ENCODE measurements at places on chromosomes 7 and 10.

DNA sequence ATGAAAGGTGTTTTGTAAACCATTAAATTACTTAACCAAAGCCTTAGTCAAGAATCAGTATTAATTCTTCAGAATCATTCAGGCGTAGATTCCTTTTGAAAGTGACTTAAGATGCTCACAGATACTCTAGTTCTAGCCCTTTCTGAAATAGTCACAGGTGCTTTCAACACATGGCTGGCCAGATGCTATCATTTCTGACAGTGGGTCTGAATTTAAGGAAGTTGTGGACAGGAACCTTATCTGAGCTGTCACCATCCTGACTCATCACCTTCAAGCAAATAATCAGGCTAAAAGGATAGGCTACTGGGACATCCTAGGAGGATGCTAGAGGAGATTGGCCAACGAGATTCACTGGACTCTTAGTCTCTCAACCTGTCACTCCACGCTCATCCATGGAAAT, 501.5 kb downstream of the LRMDA start:
- no peak for DNase-seq

DNA sequence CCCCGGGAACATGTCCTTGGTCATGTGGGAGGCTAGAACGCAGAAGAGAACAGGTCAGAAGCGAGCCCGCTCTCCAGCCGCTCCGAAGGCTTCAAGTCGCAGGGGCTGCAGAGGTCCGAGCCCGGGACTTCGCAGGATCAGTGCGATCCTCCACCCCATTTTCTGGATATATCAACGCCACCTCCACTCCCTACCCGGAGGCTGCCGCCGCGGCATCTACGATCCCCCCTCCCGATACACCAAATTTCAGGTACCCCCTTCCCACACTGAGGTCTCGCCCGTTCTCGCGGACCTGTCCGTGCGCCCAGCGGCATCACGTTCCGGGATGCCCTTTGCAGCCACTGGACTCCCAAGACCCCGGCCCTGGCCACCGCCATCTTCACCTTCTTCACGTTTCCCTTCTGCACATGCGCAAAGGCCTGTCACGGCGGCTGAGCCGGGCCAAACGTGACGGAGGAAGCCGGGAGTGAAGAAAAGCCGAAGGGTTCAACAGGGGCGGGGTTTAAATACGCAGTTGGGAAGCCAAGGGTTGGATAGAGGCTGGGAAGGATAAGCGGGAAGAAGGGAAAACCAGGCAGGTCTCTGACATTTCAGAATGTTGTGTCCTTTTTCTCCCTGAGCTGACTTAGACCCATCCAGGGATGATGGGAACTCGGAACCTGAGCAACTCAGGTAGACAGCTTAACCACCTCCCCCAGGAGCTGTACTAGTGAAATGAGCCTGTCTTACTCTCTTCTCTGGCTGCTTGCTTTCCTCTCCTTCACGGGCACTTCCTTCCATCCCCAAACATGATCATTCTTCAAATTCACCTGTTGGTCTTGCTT, at the start of gene NDUFB8:
NDUFB8 (minus strand) TSS at position 397 of the 824 bp plus-strand sequence; CDS start at position 377, 20 bp downstream.
- peak; percentile 82 for DNase-seq

DNA sequence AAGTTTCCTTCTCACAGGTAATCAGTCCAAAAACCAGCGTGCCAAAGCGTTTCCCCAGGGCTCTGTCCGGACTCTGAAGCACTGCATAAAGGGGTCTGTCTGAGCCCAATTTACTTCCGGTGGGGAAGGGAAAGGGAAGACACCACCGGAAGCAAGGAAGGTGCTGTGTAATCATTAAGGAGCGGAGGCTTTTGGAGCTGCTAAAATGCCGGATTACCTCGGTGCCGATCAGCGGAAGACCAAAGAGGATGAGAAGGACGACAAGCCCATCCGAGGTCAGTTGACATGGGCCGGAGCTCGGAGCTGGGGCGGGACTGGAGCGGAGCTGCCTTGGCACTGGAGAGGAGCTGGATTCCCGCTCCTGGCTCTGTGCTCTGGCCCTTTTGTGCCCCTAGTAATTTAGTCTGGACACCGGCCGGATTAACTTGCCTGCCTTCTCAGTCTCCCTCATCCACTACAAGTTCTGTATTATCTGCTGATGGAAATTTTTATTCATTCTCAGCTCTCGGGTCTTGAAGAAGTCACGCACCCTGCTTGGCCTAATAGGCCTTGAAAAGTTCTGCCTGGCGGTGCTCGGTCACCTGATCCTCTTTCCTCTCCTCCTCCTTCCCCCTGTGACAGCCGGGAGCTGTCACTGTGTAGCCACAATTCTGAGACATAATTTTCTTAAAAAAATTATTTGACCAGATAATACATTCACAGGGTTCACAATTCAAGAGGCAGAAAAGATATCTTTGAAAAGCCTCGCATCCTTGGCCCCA, at the start of gene PSMC2:
PSMC2 (plus strand) TSS at position 137 of the 761 bp plus-strand sequence; CDS start at position 206, 69 bp downstream.
- DNase-seq: peak; percentile 73

DNA sequence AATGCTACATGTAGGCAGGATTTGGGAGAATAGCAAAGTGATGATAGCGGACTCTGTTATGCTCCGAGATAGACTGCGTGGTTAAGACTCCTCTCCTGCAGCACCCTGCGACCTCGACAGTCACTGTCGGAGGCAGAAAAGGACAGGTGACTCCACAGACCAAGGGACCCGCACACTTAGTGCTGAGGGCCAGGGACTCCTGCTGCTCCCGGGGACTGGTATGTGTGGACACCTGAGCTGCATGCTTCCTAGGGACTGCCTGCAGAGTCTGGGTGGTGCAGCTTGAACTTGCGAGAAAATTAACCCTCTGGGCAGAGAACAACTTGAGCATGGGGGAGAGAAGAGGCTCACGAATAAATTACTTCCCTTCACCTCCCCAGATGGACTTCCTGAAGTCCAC, 407.1 kb upstream of the PFKP start:
- DNase-seq: no peak

DNA sequence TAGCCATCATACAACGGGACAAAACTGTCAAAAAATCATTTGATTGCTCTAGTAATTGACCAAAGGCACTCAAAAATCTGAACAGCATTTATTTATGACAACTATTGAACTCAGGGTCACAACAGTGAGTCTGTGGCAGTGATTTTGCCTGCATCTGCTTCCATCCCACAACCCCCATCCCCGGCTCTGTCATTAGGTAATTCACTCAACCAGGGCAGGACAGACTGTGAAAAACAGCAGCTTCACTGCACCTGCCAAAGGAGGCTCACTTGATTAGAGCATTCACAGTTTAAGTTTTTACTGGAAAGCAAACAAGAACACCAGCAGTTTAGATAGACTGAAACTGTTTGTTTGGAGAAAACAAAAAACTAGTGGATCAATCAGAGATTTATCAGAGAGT, 22.2 kb downstream of the NRCAM start:
- DNase-seq: no peak

DNA sequence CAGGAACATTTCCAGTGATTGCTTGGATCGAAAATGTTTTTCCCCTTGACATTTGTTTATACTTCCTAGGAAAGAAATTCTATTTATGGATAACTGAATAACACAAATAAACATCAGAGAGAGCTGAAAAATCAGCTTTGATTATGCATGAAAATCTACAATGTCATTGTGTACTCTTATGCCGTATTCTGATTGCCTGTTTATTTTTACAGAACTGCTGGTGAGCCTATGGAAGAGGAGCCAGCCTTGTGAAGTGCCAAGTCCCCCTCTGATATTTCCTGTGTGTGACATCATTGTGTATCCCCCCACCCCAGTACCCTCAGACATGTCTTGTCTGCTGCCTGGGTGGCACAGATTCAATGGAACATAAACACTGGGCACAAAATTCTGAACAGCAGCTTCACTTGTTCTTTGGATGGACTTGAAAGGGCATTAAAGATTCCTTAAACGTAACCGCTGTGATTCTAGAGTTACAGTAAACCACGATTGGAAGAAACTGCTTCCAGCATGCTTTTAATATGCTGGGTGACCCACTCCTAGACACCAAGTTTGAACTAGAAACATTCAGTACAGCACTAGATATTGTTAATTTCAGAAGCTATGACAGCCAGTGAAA, 121.5 kb downstream of the TWIST1 start:
- no peak for DNase-seq

GRCh38 chr10:42623929-42624328, 14.4 kb downstream of the ZNF33B start:
- DNase-seq: no peak

DNA sequence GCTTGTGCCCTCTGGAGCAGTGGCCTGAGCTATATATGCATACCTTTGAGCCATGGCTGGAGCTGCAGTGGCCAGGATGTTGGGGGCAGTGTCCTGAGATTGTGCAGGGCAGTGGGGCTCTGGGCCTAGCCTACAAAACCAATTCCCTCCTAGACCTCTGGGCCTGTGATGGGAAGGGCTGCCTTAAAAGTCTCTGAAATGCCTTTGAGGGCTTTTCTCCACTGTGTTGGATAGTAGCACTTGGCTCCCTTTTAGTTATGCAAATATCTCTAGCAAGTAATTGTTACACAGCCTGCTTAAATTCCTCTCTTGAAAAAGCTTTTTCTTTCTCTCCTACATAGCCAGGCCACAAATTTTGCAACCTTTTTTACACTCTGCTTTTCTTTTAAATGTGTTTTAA, 426.4 kb downstream of the ACTR3B start:
- no peak for DNase-seq

GRCh38 chr7:35866186-35866585, 65.3 kb downstream of the SEPTIN7 start:
- DNase-seq: no peak

- DNase-seq: no peak
Observed at GRCh38 chr7:144665689-144666381, 170.0 kb downstream of the TPK1 start.

DNA sequence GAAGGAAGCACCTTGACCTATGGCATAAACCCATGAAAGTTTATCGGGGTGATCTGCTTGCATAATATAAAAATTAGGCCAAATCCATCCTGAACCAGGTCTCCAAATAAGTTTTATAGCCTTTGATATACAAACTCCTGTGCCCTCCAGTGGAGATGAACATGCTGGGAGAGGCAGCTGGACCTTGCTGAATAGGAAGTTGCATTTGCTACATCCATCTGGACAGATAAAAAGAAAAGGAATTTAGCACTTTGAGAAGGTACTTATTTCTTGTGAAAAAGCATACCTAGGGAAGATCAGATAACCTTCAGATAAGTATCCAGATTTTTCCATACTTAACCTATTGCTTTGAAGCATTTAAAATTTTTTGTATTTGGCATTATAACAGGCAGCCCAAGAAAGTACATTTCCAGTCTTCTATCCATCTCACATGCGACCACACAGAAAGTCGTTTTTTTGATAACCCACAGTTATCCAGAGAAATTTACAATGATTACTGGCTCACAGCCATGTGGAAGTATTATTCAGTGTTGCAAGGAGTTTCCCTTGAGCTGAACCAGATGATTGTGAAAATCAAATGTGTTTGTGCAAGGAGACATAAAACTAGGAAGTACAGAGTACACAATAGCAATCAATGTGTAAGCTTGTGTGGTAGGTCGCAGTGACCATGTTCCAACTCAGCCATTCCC, 124.4 kb upstream of the STK17A start:
- no peak for DNase-seq

GRCh38 chr10:5449823-5450222, 37.5 kb downstream of the NET1 start:
- no peak for DNase-seq

DNA sequence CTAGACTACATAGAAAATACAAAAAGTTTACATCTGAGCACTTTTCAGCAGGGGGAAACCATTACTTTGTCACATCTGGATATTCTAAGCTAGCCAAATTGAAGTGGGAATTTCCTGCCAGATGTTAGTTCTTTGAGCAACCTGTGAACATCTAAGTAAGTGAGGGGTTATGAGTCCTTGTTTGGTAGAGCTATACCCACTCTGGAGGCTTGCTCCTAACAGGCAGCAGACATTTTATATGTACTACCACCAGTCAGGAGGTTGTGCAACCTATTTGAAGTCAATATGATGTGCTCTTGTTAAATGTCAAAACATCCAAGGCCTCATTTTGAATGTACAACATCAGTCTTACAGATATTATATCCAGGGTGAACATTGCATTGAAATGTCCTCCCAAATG, 143.3 kb upstream of the KAT6B start:
- no peak for DNase-seq

- DNase-seq: no peak
Observed at GRCh38 chr7:52436278-52436677, 599.2 kb upstream of the POM121L12 start.

DNA sequence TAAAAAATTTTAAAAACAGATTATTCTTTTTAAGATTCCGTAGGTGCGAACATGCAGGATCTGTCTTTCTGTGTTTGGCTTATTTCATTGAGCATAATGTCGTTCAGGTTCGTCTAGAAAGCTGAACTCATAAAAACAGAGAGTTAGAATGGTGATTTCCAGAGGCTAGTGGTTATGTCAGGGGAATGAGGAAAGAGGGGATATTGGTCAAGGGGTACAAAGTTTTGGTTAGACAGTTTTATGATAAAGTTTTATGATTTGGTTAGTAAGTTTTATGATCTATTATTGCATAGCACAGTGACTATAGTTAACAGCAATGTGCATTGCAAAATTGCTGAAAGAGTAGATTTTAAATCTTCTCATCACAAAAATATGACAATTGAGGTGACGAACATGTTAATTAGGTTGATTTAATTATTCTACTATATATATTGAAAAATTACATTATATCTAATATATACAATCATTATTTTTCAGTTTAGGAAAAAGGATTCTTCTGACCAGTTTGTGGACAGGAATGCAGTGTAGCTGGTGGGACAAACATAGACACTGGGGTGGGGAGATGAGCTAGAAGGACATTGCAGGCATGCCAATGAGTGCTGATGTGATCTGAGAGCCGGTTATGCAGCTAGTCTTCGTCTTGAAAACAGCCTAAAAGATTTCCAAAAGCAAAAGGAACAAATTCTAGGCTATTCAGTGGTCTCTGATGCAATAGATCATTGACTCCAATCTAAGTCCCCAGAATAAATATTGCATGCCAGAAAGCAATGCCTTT, 31.3 kb upstream of the MALRD1 start:
- DNase-seq: no peak

DNA sequence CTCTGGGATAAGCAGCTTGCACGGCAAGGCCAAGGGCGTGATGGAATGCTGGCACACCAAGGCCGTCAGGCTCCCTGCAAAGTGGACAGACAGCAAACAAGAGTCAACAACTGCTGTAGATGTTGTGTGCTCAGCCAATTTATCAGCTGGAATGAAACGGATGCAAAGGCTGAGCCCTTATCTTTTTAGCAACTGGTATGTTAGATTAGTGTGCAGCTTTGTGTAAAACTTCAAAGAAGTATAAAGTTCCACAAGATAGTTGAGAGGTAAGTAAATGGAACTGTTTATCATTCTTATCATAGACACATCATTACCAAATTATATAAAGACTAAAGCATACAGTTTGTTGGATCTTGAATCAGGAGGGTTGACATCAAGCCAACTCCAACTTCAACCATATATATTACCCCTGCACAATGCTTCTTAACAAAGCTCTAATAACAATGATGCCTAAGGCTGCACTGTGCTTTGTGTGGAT, 289.0 kb downstream of the TNS3 start:
- DNase-seq: peak; percentile 33

DNA sequence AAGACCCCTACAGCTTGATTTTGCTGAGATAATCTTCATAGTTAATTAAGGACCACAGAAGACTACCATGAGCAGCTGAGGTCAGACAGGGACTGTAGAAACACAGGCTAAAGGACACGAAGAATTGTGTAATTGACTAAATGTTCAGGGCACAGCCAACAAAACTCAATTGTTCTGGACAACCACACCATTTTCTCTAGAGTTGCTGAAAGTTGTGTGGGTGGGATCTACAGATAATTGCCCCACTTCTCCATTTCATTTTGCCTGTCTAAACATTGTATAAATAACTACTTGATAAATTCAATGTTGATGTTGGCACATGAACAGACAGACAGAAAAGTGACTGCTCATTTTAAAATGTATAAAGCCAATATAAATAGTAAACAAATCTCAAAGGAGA, 39.0 kb upstream of the SLC16A12 start:
- no peak for DNase-seq
